ENCODE measurements at places on chromosomes 2 and 18.

GRCh38 chr18:42113529-42114191 lies 158.6 kb downstream of the PIK3C3 start:
- no peak for DNase-seq

- no peak for DNase-seq
Observed at GRCh38 chr2:128361376-128362131, 42.9 kb upstream of the HS6ST1 start.

- DNase-seq, result peak; percentile 54
Observed at GRCh38 chr2:98508709-98509066, 64.0 kb downstream of the INPP4A start.

DNA sequence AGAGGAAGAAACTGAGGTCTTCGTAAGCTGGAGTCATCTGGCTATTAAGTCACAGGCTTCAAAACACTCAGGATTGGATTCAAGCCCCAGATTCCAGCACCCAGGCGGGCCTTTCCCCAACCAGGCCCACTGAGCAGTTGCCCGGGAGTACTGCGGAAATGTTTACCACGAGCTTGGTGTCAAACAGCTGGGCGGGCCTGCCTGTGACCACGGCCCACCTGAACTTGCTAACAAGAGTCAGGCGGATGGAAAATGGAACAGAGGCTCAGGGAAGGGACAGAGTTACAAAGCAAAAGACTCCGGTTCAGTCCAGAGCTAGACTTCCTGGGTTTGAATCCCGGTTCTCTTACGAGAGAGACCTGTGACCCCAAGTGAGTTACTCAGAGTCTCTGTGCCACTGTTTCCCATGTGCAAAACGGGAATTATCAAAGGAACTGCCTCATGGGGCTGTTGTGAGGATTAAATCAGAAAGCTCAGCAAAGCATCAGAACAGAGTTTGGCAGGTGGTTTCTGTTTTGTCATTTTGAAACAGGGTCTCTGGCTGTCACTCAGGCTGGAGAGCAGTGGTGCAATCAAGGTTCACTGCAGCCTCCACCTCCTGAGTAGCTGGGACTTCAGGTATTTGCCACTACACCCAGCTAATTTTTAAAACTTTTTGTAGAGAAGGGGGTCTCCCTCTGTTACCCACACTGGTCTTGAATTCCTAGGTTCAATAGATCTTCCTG lies 49.0 kb upstream of the TFCP2L1 start:
- no peak for DNase-seq

- no peak for DNase-seq
Observed at GRCh38 chr2:31227711-31228125, 6.2 kb upstream of the EHD3 start.

DNA sequence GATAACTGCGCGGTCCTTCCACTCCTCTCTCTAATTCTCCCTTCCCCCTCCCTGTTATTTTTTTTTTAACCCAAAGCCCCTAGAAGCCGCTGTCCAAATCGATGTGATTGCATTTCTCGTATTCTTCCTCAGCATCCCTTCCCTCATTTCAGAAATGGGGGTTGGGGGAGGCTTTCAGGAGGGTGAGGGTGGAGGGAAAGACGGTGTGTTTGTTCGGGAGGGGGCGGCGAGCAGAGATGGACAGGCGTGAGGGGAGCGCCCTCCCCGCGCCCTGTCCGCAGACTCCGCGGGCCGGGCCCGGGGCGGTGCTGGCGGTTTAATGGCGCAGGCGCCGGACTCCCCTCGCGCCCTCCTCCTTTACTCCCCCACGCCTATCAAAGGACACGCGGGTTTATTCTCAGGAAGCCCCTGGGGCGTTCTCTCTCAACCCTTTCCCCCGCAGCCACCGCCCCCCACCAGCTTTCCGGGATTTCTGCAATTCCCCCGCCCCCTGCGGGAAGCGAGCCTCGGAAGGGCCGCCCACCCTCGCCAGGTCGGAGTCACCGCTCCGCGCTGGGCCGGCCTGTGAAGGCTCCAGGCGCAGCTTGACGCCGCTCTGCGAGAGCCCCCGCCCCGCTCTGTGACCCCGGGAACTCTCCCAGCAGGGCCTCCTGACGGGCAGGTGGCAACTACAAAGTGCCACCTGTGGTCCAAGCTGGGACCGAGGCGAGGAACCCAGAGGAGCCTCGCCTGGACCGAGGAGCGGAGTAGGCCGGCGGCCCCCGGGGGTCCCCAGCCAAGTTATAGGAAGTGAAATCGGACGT lies 981 bp downstream of the ST8SIA3 start:
- no peak for DNase-seq

All from stimulated activated CD4-positive, alpha-beta T cell treated with anti-CD3 and anti-CD28 coated beads, Interleukin-4, amount 100 ng/mL, for 1 hour (primary cell).